ENCODE measurements at places on chromosomes 11 and 22. TPM values are rescaled to one million over a fixed set of nuclear protein-coding genes. Genes with fewer than 3 reads are reported as not detected.

GRCh38 chr11:46222490-46223251 lies 54.8 kb upstream of the CREB3L1 start:
- DNase-seq, result no peak

DNA sequence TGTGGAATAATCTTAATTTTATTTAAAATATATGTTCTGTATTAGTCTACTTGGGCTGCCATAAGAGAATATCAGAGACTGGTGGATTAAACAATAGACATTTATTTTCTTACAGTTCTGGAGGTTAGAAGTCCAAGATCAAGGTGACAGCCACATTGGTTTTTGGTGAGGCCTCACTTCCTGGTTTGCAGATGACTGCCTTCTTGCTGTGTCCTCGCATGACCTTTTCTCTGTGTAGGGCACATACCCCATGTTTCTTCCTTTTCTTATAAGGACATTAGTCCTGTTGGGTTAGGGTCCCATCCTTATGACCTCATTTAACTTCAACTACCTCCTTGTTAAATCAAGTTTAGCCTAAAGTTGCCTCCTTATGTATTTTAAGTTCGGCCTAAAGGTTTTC lies 202.7 kb upstream of the MPPED2 start:
- DNase-seq, result no peak

SHANK3 gene
- not detected for total RNA-seq

OR8K1 gene
- not detected for total RNA-seq

VSTM5 gene
- total RNA-seq, result not detected

AGBL2 gene
- 6.0 TPM for total RNA-seq

SMIM35 gene
- not detected for total RNA-seq

- no peak for DNase-seq
Observed at GRCh38 chr11:9397746-9398680, 13.6 kb downstream of the IPO7 start.

DNA sequence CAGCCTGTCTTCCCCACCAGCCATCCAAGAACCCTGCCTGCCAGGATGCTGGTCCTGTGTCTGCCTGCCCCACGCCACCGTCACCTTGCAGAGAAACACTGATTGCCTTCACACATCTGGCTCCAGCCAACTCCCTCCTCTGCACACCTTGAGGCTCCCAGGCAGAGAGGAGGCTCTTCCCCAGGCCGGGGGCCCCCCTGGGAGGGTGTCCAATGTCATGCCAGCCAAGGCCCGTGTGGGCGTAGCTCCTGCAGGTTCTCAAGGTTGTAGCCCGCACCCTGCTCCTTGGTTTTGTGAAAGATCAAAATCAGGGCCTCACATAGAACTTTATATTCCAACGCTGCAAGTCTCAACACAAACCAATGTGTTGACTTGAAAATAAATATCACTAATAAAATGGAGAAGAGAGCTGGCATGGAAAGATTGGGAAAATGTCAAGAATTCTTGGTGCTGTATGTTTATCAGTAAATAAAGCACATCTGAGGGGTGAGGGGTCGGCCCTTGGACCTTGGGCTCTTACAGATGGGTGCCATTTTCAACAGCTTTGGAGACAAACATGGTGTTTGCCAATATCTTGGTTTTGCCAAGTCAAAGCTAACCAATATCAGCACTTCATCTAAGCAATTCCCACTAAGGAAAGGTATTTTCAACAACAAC lies 6.7 kb upstream of the PPARA start:
- no peak for DNase-seq

GRCh38 chr11:93775289-93775688 lies 8.8 kb upstream of the MED17 start:
- DNase-seq, result no peak

- no peak for DNase-seq
Observed at GRCh38 chr22:20653795-20654342, 120.0 kb upstream of the SERPIND1 start.

GRCh38 chr11:112961146-112961668 lies at the start of gene NCAM1:
Gene NCAM1, plus strand, starts transcription at chr11:112961420.
- no peak for DNase-seq

NLRP6 gene
- total RNA-seq, result 2.5 TPM

DNA sequence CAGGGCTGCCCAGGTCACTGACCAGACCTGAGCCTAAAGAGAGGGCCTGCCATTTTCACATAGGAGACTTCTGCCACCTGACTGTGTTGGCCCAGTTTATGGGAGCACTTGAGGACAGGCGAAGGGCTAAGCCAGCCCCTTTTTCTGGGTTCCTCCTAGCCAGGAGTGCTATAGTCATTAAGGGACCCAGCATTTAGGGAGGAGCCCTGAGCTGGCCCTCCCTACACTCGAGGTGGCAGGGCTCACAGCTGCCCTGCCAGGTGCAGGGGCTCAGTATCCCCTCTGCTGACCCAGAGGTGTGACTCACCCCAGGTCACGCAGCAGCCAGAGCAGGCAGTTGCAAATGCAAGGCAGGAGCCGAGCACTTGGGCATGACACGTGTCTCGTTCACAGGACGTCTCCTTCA lies 86.3 kb upstream of the CRYBB3 start:
- DNase-seq, result no peak

GRCh38 chr11:1761857-1762536 lies 1.7 kb downstream of the CTSD start:
- DNase-seq, result no peak

GRCh38 chr11:70528794-70529580 lies 130.7 kb downstream of the CTTN start:
- DNase-seq, result no peak

GAL gene
- 0.59 TPM for total RNA-seq

DNA sequence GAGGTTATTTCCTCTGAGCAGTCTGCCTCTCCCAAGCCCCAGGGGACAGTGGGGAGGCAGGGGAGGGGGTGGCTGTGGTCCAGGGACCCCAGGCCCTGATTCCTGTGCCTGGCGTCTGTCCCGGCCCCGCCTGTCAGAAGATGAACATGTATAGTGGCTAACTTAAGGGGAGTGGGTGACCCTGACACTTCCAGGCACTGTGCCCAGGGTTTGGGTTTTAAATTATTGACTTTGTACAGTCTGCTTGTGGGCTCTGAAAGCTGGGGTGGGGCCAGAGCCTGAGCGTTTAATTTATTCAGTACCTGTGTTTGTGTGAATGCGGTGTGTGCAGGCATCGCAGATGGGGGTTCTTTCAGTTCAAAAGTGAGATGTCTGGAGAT lies 3.1 kb downstream of the PIM3 start:
- DNase-seq, result no peak

ATG2A gene
- 26.8 TPM for total RNA-seq

DNA sequence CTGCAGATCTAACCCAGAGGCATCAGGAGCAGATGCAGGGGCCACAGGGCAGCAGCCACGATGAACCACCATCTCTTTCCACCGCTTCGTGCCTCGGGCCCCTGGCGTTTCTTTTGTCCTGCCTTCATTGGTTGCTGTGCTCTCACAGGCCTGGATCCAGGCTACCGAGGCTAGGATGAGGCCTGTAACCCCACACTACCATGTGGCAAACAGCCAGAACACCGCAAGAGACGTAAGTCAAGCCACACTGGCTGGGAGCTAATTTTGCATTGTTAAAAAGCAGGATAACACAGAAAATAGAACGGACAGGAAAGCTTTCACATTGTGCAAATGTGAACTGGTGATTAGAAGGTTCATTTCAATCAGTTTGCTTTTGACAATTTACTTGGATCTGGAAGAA lies 15.7 kb upstream of the ARFGAP3 start:
- DNase-seq, result no peak
